ENCODE measurements at places on chromosomes 6 and 20.

DNA sequence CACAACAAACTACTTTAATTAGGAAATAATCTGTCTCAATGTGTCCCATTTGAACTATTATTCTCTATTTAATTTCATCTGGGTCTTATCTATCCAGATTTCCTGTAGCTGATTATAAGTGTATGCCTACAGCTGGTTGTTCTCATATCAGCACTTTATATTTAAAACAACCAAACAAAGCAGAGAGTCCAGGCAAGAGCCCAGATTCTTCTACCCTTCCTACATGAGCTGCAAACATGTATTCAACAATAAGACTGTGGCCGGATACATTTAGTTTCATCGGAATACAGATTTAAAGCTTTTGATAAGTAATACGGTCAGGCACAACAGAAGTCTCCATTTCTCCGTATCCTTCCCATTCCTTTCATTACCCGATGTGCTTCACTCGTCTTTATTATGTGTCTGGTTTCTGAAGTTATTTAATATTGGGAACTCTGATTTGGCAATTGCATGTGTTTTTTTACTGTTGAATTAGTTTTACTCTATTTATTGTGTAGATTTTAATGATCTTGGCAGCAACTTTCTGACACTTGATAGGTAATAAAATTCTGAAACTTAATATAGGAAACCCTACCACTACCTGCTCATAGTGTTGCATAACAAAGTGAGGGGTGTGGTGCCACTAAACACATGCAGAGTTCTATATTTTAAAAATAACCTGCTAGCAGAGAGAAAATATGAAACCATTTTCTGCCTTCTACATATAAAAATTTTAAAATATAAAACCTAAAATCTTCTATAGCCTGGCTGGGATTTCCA lies 653.5 kb upstream of the PTCHD4 start:
- DNase-seq: no peak

DNA sequence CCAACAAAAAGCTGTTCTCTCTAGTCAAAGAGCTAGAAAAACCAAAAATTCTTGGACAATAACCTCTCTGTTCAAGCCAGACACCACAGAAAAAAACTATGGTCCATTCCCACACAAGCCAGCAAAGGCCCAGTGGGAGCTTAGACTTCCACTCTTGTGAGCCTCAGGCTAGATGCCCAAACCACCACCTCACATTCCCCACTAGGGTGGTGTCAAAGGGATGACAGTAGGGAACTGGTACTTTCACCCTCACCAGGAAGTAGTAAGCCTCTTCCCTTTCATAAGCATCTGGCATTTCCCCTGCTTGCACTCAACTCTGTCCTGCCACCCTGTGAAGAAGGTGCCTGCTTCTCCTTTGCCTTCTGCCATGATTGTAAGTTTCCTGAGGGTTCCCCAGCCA lies 58.4 kb upstream of the RNF217 start:
- no peak for DNase-seq

DNA sequence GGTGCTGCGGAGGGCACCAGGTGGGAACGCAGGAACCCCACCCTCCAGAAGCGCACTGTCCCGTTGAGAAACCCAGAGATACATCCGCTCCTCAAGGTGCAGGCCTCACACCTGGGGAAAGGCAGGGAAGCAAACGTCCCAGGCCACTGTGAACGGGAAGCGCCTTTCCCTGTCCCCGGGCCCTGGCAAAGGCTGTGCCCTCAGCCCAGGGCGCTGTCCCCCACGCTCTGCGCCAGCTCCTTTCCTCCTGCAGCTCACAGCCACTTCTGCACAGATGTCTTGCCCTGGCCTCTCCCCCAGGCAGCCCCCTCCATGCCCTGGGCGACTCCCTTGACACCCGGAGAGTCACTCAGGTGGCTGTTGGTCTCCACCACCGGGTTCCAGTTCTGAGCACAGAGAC lies 203.8 kb downstream of the TAF4 start:
- no peak for DNase-seq

- no peak for DNase-seq
These were observed 41.8 kb upstream of the DST start for GRCh38 chr6:56684342-56685101.

DNA sequence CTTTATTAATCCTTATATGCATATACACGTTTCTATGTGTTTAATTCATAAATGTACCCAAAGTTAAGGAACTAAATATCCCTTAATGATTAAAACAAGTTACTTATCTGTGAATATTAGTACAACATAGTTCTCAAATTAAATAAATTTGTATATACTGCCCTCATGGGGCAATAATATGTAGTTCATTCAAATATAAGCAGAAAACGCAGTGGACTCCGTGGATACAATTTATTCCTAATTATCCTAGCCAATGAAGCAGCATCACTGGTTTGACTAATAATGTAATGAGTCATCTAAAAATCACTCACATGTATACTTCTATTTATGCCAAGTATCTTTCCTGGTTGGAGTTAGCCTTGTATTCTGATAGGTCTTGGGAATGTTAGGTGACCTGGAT lies 111.6 kb downstream of the TBC1D32 start:
- DNase-seq: no peak

GRCh38 chr6:2950713-2951112 lies 20.7 kb downstream of the SERPINB6 start:
- no peak for DNase-seq

GRCh38 chr6:76003686-76004085 lies 68.8 kb downstream of the IMPG1 start:
- no peak for DNase-seq

- no peak for DNase-seq
These were observed 632.2 kb downstream of the HACE1 start for GRCh38 chr6:104227508-104227907.

DNA sequence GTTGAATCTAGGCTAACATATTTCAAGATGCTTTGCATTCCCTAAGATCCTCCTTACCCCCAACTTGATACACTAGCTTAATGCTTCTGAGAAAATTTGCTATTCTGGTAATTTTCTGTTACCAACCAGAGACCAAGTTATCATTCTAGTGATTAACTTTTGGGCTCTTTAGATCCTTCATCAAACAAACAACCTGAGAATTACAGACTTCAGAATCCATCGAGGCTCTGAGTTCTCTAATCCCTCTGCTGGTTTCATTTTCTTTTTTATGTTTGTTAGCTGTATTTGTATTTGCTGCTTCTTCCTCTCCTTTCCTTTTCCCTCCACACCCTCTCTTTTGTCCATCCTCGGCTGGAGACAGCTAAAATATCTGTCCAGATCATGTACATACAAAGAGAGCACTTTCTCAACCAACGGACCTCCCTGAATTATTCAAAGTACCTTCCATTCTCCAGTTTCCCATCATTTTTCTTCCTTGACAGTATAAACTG lies 98.7 kb upstream of the RIPOR2 start:
- DNase-seq: no peak

GRCh38 chr6:92289831-92290230 lies 1129.5 kb downstream of the EPHA7 start:
- DNase-seq: no peak

- no peak for DNase-seq
These were observed 22.5 kb downstream of the KLHL32 start for GRCh38 chr6:96947055-96947454.

DNA sequence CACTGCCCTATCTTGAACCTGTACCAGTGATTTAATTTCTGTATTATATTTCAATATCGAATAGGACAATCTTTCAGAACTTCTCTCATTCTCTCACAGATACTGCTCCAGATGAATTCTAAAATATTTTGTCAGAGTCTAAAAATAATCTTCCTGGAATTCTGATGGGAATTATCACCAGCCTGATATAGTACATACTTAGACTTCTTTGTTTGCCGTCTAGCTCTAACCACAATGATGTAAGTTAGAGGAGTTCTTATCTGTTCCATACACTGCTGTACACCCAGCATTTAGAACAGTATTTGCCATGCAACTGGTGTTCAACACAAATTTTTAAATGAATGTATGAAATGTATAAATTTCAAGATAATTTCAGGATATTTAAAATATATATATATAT lies 1.3 kb upstream of the HUS1B start:
- DNase-seq: no peak

- no peak for DNase-seq
These were observed 244.4 kb downstream of the GMPR start for GRCh38 chr6:16482702-16483314.

DNA sequence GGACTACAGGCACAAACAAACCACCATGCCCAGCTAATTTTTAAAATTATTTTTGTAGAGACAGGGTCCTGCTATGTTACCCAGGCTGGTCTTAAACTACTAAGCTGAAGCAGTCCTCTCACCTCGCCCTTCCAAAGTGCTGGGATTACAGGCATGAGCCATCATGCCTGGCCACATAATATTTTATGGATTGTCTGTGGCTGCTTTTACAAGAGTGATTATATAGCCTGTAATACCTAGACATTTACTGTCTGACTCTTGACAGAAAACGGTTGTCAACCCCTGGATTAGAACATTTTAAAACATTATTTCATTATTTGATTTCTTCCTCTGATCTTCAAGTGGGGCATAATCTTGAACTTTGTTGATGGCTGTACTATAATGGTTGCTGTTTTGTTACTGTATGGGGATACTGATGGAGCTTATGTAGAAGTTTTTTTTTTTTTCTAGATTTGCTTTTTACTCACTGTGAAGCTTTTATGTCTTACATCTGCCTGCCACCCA lies 14.3 kb downstream of the PARD6B start:
- DNase-seq: no peak

GRCh38 chr20:50237349-50237748 lies 46.7 kb downstream of the CEBPB start:
- DNase-seq: no peak

DNA sequence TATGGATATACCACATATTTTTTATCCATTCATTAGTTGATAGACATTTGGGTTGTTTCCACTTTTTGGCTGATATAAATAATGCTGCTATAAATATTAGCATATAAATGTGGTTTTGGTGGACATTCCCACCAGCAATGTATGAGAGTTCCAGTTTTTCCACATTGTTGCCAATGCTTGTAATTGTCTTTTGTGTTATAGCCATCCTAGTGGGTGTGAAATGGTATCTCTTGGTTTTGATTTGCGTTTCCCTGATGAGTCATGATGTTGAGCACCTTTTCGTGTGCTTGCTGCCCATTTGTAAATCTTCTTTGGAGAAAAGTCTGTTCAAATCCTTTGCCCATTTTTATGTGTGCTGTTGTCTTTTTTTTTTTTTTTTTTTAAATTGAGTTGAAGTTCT lies 54.4 kb downstream of the DHX35 start:
- DNase-seq: no peak

- DNase-seq: no peak
These were observed 45.0 kb downstream of the CDS2 start for GRCh38 chr20:5171790-5172164.

DNA sequence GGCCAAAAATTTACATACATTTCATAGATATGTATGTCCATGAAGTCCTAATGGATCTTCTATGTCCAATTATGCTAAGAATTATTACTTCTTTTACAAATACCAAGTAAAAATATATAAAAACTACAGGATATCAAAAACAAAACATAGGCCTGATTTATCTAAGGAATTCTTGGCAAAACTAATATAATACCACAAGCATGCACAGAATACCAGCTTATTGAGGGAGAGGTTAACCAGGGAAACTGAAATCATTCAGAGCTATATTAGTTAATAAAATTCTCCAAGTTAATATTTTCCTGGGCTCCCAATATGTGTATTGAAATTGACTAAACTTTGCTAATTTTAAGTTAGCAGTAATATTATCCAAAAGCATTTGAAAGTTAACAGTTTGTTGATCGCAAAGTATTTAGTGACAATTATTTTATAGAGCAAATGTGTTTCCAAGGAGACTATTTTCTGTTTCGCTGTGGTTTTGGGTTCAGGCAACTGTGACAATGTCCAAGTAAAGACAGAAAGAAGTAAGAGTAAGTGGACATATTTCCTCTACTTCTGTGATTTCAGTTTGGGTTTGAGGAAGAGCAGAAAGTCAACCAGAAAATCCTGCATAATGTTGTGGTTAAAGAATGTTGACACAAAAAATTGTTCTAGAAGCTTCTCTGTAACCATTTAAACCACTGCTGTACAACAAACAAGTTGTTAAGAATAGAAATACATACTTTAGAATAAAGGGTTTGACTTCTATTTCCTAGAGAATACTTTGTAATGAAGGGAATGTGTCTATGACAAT lies 167.4 kb downstream of the COL21A1 start:
- no peak for DNase-seq

DNA sequence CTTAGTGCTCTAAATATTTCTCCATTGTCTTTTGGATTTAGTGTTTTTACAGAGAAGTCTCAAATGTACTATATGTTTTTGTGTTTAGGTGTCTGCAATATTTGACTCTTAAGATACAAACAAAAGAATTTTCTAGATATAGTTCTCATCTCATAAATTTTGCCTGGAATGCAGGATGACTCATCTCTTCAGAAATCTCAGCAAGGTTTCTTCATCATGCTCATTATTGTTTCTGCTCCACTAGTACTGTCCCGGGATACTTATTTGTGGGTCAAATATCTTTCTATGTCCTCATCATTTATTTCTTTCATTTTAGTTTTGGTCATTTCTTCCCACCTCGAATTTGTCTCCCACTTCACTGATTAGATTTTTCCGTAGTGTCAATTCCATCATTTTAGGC lies 9.5 kb downstream of the AHI1 start:
- no peak for DNase-seq

DNA sequence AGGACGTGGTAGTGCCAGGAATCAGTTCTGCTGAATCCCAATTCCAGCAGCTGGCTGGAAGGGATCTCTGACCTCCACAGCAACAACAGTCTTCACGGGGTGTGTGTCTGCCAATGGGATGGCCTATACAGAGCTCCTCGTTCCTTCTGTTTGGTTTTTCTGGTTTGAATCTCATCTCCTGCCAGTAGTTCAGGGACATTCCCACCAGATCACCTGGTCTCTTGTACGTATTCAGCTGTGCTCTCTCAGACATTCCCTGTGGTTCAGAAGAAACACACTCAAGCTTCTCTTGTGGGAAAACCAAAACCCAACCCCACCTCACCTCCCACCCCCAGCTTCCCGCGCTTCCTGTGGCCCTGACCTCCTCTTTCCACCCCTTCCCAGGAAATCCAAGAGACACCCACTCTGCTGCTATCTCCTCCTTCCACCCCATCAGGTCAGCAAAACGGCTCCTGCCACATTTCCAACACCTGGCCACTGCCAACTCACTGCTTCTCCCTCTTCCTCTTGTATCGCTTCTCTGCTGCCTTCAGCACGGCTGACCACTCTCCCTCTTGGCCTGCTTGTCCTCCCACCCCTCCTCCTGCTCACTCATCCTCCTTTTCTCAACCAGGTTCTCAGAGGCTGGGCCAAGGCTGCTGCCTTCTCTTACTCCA lies 63.3 kb upstream of the PTGIS start:
- DNase-seq: no peak

DNA sequence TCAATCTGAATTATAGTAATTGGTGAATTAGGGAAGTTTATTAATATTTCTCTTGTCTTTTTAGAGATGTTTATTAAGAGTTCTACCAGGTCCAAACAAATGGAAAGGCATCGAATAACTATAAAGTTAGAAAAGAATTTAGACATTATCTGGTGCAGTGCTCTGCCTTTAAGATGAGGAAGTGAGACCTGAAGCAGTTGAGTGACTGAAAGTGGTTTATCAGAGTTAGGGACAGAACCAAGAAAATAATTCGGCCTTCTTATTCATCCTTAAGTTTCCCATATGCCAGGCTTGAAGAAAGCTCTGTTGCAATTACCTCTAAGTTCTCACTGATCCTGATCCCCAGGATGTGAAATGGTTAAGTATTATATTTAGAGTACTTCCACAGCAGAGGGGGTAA lies 94.2 kb upstream of the FLRT3 start:
- no peak for DNase-seq

- DNase-seq: no peak
These were observed 99.3 kb upstream of the PMEPA1 start for GRCh38 chr20:57809149-57809548.

GRCh38 chr6:106529438-106529837 lies 99.9 kb downstream of the RTN4IP1 start:
- no peak for DNase-seq
